D341Med (cell line): ENCODE measurements at places on chromosomes 2 and 18.
A peak's percentile ranks its signal among the peaks of the same experiment; 100 is the strongest.

DNA sequence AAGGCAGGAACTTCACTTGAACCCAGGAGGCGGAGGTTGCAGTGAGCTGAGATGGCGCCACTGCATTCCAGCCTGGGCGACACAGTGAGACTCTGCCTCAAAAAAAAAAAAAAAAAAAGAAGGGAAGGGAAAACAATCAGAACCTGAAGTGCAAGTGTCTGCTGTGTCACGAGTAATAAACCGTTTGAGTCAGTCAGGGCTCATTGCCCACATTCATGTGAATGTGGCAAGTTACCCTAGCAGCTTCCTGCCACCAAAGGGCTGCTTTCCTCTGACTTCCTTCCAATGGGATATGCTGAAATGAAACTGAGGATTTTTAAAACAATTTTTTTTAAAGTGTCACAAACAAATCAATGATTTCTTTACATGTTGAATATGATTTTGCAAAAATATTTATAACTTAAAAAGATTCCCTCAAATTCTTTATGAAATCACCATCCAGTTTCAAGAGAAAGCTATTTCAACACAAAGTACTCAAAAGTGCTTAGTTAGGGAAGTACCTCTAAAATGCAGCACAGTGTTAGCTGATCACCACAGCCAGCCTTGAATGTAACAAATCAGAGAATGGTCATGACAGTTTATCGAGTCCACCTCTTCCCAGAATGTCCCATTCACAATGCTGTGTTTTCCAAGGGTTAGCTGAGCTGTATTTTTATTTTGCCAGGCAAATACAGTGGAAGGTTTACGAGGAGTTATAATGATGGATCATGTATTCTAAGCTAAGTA, 36.4 kb downstream of the WDSUB1 start:
- no peak for DNase-seq

GRCh38 chr2:116732322-116732721, 1082.2 kb upstream of the DDX18 start:
- no peak for DNase-seq

GRCh38 chr2:26922405-26923188, 47.8 kb upstream of the MAPRE3 start:
- peak; percentile 87 for DNase-seq

- DNase-seq, result no peak
Measured at GRCh38 chr2:159738509-159739390, 26.4 kb downstream of the MARCHF7 start.

DNA sequence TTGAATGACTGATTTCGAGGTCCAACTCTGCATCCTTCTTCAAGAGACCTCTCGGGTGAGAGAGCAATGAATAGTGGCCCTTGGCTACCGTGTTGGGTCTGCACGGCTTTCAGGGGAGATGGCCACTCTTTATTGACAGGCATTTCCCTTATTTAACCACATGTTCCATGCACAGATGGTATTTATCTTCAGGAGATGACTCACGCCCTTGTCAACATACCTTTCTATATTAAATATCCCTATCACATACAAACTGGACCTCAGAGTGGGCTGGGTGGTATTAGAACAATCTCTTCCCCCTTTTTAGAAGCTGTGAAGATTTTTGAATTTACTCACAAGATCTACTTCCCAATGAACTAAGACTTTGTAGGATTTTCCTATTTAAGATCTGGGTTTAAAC, 109.6 kb upstream of the CDC42EP3 start:
- no peak for DNase-seq

GRCh38 chr2:98177986-98178385, 91.0 kb downstream of the VWA3B start:
- DNase-seq, result no peak

DNA sequence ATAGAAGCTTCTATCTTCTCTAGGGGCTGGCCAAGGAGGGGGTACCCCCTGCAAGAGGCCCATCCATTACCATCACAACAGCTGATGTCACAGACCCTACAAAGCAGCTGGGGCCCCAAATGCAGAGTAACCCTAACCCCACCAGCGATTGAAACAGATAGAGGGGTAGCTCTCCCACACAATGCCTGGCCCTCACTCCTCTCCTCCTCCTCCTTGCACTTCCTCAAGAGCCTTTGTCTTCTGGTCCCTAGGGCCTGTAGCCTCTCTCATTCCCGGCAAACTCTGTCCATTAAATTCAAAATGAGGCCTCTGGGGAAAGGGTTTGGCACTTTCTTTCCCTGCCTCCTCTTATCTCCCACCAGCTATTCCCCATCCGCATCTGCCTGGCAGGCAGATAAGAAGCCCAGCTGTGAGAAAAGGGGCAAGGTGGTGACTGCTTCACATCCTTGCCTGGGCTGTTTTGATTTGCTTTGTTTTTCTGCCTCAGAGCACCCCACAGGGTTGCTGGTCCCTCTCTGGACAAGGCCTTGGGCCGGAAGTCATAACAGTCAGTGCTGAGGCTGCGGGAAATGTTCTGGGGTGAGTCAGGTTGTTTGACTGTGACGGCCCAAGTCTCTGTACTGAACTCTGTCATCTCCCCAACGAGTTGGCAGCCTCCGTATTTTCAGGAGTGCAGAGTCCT, 26.1 kb upstream of the CYP26B1 start:
- DNase-seq, result no peak
